ENCODE measurements at places on chromosomes 12 and 14.

DNA sequence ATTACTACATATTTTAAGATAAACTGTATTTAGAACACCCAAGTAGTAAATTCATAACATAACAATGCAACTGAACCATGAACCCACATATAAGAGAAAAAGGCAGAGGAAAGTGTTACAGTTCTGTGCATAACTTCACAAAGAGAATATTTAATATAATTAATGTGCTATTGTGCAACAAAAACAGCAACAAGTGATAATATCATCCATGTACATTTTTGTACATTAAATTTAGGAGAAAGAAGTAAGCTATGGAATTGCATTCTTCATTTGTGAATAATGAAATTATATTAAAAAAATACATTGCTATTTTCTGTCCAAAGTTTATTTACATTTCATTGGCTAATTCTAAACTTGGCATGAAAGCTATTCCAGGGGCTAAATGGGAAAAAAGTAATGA lies 72.6 kb downstream of the PLEKHG7 start:
- no peak for DNase-seq

GRCh38 chr12:45974171-45974719 lies 16.1 kb downstream of the SCAF11 start:
- no peak for DNase-seq

GRCh38 chr14:99772371-99773283 lies 20.6 kb upstream of the EML1 start:
- DNase-seq, result no peak

DNA sequence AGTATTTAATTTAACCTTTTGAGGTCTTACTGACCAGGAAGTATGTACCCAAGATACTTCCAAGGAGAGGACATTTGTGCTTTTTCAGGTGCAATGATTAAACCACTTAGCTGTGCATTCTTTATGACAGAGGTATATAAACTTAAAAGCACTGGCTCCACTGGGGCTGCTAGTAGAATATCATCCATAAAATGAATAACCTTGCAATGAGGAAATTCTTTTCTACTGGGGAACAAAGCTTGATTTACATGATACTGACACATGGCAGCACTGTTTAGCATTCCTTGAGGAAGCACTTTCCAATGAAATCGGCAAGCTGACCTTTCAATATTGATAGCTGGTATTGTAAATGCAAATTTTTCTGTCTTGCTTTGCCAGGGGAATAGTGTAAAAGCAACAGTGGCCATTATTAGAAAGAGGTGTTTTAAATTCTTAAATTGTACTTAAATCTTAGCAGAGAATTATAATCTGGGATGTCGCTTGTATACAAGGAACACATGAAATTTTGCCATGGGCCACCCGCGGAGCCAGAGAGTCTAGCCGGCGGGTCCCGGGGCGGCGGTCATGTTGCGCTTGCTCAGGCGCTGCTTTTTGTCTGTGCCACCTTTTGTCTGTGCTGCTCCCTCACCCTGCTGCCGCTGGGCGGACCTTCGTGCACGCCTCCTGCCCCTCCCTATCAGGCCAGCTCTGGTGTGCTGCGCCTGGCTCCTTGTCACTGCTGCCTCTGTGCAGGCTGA lies 20.9 kb upstream of the BLTP3B start:
- DNase-seq, result no peak

- DNase-seq, result peak; percentile 30
Observed at GRCh38 chr12:93813972-93814821, 137.0 kb downstream of the CRADD start.

- no peak for DNase-seq
Observed at GRCh38 chr12:43551279-43551970, 578 bp downstream of the ADAMTS20 start.

DNA sequence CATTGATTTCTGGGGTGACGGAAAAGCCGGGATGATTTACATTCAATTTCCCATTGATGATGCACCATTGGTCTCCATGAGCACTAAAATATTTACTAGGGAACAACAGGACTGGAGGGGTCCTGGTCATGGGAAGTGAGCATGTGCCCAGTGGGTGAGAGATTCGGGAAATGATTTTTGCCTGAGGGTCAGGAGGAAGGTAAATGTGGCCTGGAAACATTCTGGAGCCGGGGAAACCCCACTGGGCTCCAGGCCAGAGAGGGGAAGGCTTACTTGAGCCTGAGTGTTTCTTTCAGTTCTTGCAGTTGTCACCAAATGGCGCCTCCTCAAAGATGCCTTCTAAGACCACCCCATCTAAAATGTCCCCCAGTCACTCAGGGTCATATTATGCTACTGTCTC lies 532.3 kb upstream of the TBX3 start:
- no peak for DNase-seq

DNA sequence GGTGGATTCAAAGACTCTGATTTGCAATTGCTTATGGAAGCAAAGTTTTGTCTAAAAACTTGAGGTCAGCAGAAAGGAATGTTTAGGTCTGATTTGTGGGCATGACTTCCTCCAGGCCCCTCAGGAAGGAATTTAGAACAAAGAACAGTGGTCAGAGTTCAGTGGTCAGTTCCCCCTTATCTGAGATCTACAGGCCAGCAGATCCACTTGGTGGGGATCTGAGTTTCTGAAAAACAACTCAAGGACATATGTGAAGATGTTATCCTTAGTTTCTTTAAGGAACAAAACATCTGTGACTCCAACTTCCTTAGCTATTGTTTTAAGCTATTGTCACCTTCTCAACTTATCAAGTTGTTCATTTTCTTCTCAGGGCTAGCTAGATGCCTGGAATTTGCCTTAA lies 28.0 kb upstream of the NAA30 start:
- no peak for DNase-seq

DNA sequence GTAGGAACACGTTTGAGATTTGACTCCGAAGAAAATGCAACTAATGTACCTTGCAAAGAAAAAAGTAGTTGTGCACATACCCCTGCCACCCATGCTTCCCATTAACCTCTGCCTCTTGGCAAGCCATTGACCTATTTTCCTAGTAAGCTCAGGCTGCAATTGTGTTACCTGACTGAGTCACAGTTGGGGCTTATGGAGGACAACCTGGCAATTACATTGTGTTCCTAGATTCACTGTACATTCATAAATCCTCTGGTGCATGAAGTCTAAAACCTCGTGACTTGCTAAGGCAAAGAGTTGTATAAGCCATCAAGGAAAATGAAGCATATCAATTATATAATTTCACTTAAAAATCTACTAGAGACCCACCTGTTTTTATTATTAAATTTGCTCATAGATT lies 62.0 kb upstream of the DUSP6 start:
- no peak for DNase-seq

DNA sequence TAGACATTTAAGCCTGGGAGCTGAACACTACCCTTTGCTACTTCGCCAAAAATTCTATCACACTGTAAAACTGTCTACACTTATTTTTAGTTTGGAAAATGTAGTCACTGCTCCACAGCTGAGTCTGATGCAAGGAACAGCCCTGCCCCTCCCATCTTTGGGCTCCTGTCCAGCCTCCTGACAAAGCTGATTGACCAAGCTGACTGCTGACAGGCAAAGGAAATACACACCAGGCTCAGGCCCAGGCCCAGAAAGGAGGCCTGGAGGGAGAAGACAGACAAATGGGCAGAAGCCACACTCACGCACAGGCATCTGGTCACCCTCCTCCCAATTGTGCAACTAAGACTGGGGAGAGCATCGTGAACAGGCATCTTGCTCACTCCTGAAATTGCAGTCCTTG lies 55.3 kb downstream of the ISCA2 start:
- DNase-seq, result no peak

- no peak for DNase-seq
Observed at GRCh38 chr12:25570418-25570817, 17.3 kb upstream of the LMNTD1 start.

- DNase-seq, result no peak
Observed at GRCh38 chr12:71460850-71461609, 21.4 kb downstream of the LGR5 start.

- no peak for DNase-seq
Observed at GRCh38 chr12:122527478-122527944, 462 bp downstream of the KNTC1 start.

- DNase-seq, result no peak
Observed at GRCh38 chr12:43826681-43827080, 9.2 kb upstream of the TMEM117 start.

GRCh38 chr12:30458453-30458852 lies 237.2 kb downstream of the IPO8 start:
- no peak for DNase-seq

- no peak for DNase-seq
Observed at GRCh38 chr12:22117563-22118237, 71.7 kb downstream of the CMAS start.

DNA sequence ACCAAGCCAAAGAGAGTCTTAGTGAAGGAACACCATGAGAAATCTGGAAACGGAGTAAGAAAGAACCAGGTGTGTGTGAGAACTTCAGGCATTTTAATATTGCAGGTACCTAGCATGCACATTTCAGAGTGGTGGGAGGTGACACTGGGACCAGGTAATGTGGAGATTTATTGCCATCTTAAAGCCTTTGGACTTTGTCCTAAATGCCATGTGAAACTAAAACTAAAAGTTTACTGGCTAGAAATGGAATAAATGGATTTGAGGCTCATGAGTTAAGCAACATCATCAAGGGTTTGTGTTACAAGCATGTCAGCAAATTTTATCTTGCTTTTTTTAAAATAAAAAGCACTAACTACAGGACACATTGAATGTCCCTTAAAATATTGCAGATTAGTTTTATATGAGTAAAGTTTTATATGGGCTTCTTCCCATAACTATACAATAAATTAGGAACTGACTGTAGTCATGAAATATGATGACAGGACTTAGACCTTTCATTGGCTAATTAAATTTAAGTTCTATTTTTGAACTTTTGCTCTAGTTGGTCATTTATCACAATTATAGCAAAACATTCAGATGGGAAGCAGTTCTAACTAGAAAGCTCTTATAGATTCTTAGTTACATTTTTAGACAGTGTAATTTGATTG lies 721.1 kb upstream of the NOVA1 start:
- no peak for DNase-seq

DNA sequence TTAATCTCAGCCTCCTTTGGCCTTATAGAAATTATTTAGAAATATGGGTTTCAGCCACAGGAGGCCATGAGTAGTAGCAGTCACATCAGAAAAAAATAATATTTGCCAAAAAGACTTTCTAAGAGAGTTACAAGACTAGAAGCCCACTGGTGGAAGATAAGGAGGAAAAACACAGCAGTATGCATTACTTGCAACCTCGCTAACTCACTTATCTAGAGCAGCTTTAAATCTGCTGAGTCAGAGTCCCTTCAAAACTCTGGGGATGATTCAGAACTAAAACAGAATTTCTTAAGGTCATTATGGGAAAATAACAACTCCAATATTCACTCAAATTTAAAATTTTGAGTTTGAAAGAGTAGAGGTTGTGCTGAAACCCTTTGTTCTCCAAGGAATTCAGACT lies 6.2 kb downstream of the OR4K17 start:
- DNase-seq, result no peak

DNA sequence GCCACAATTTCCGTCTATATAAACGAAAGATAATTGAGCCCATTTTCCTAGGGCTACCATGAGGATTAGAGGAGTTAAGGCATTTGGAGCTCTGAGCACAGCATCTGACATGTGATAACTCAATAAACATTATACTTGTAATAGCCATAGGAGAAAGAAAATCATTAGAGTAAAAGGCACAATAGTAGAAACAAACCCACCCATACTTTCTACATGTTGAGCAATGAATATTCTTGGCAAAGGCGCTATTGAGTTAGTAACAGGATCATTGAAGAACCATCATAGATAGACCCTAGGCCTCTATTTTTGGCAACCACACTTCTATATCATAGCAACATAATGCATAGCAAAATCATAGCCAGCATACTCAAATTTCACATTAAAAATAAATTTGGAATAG lies 664.1 kb downstream of the NOVA1 start:
- DNase-seq, result no peak

DNA sequence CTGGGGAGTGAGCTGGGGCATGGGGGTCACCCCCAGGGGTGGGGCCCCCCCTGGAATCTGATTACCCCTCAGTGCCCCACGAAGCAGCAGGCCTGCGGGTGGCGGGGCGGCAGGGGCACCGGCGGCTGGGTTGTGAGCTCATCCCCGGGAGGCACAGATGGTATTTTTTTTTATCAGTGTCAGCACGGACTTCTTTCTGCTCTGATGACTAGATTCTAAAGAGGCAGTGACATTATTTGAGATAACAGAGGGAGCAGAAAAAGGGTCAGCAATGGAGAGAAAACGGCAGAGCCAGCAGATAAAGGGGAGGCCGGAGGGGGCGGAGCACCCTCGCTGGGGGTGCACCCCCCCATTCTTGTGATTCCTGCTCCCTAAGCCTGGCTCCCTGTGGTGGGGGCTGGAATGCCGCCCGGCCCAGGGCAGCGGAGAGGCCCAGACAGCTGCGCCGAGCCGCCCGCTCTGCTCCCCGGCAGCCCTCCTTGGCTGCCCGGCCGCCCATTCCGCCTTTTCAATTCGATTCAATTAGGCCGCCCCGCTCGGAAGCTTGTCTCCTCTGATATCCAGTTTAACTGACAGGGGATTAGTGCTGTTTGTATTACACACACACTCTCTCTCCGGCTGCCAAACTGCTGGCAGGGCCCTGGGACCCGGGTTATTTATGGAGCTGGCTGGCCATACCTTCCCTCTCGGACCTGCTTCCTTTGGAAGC lies 32.9 kb downstream of the MVK start:
- no peak for DNase-seq

- peak; percentile 70 for DNase-seq
Observed at GRCh38 chr14:76872796-76873432, 46.7 kb downstream of the LRRC74A start.

DNA sequence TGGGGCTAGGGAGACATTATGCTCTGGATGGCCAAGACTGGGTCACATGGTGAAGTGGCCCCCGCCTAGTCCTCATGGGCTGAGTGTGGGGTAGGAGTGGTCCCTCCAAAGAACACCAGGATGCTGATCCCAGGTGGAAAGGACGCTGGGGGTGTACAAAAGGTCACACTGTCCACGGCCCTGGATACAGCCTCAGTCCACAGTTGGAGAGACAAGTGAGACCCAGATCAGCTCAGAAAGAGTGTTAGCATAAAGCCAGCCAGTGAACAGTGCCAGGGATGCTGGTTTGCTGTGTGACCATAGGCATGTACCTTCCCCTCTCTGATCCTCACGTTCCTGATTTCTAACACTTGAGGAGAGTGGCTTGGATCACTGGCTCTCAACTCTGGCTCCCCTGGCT lies 13.4 kb upstream of the OAS2 start:
- no peak for DNase-seq

- no peak for DNase-seq
Observed at GRCh38 chr14:31336646-31337045, 83.7 kb downstream of the HEATR5A start.

DNA sequence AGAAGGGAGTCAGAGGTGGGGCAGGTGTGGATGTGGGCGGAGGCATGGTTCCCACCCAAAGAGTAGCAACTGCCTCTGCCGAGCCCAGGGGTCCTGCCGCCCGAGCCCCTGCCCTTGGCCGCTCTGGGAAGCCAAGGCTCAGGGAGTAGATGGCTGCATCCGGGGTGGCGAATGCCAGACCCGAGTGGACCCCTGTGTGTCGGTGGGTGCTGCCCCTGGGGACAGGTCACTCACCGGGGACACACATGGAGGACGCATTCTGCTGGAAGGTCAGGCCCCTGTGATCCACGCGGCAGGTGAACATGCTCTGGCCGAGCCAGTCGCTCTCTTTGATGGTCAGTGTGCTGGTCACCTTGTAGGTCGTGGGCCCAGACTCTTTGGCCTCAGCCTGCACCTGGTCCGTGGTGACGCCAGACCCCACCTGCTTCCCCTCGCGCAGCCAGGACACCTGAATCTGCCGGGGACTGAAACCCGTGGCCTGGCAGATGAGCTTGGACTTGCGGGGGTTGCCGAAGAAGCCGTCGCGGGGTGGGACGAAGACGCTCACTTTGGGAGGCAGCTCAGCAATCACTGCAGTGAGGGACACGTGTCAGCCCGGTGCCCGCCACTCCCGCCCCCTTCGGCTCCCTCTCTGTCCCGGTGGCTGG lies 329.0 kb downstream of the TMEM121 start:
- DNase-seq, result no peak

GRCh38 chr12:113436586-113436985 lies 14.4 kb downstream of the SDSL start:
- DNase-seq, result no peak
